ENCODE measurements at places on chromosomes 16 and 17.
A peak's percentile ranks its signal among the peaks of the same experiment; 100 is the strongest.

DNA sequence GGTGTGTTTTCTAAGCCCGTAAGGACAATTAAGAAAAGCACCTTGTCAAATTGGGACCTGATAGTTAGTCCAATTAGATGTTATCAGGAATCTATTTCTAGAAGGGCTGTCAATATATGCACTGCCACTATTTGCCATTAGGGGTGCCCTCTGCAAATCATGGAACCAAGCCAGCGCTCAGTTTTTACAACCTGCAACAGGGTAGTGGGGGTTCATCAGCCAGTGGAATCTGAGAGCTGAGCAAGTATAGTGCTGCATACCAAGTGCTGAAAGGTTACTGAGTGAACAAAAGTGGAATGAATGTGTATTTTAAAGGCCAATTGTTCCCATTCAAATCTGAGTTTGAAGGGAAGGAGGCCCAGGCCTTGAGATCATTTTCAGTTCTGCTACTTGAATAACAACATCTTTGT is 10.4 kb downstream of the PRR11 start:
- DNase-seq, result peak; percentile 27

DNA sequence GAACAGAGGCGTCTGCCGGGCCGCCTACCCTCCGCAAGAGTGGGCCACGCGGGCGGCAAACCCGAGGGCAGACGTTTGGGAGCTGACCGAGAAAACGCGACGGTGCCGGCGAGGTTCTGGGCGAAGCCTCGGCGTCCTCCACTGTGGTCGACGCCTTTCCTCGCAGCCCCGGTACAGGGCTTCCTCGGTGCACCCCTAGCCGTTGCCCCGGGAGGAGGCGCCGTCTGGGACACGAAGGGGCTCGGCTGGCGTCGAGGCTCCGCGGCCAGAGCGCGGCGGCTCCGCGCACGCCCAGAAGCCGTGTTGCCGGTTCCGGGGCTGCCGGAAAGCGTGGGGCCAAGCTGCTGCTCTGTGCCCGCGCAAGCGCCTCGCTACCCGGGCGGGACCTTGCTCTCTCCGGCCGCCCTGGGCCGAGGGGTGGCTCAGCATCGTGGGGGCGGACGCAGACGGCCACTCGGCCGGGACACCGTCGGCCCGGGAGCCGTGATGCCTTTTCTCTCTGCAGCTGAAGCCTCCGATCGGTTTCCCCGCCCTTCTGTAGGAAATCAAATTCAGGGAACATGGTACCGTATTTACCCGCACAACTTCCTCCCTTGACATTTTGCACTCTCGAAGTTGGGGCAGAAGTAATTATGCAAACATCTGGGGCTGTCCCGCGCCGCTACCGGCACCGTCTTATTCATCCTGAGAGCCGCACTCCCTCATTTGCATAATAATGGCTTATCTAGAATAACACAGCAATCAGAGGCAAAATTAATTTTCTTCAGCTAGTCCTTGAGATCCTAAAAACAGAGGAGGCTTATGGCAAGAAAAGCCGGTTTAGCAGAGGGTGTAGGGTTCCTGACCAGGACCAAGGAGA is 7.3 kb upstream of the CBX8 start:
- DNase-seq, result peak; percentile 52

DNA sequence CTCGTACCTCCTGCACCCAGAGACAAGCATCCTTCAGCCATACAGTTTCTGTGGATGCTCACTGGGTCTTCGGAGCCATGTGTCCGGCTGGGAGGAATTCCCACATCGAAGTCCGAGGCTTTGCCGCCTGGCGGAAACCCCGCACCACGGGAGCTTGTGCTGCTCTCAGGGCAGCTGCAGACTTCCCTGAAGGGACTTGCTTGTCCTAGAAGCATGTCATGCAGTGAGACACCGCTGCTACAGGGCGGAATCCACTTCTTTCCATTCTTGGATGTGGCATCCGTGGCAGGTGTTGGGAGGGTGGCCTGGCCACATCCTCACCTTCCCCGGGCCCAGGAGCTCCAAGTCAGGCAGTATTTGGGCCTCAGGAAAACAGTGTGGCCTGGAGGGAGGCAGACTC is 122.5 kb downstream of the CMIP start:
- no peak for DNase-seq

DNA sequence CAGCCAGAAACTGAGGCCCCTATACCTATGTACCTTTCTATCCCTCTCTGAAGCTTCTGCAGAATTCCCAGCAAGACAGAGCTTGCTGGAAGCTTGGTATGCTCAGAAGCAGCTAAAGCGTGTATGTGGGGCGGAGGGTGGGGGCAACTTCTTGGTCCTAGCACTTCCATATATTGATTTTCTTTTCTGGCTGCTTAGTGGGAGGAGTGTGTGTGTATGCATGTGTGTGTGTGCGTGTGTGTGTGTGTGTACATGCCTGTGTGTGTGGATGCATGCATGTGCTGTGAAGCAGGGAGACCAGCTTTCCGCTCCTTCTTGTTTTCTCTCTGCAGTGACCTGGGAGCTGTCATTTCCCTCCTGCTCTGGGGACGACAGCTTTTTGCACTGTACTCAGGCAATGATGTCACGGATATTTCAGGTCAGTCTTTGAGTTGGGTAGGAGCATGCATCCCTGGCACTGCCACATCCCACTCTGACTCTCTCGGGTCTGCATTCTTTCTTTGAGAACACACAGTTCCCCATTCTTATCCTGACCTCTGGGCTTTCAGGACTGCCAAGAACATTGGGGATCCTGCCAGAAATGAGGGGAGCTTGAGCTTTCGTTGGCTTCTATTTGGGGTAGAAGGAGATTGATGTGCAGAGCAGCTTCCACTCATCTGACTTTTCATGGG is 10.7 kb downstream of the HPR start:
- DNase-seq, result no peak

DNA sequence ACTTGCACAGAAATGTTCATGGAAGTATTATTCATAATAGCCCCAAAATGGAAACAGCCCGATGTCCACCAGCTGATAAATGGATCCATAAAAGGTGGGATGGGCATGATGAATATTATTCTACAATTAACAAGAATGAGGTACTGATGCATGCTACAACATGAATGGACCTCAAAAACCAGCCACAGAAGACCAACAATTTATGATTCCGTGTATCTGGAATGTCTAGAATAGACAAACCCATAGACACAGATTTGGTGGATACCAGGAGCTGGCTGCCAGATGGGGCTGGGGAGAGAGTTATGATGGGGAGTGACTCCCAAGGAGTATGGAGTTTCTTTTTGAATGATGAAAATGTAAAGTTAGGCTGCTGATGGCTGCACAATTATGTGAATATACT is 10.8 kb upstream of the NAGLU start:
- no peak for DNase-seq

GRCh38 chr17:13003454-13003851 is 14.4 kb downstream of the ELAC2 start:
- no peak for DNase-seq

DNA sequence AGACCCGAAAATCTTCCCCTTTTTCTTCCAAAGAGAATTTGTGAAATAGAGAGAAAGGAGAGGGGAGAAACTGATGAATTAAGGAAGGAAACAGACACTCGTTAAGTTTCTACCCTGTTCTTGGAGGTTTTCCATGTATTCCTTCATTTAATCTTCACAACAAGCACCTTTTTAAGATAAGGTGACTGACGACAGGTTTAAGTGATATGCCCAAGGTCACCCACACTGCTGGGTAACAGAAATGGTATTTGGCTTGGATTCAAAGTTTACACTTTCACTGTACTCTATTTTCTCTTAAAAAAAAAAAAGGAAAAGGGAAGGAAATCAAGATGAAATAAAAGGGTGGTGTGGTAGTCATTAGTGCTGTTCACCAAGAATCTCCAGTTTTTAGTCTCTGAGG is 33.5 kb upstream of the TOX3 start:
- no peak for DNase-seq

DNA sequence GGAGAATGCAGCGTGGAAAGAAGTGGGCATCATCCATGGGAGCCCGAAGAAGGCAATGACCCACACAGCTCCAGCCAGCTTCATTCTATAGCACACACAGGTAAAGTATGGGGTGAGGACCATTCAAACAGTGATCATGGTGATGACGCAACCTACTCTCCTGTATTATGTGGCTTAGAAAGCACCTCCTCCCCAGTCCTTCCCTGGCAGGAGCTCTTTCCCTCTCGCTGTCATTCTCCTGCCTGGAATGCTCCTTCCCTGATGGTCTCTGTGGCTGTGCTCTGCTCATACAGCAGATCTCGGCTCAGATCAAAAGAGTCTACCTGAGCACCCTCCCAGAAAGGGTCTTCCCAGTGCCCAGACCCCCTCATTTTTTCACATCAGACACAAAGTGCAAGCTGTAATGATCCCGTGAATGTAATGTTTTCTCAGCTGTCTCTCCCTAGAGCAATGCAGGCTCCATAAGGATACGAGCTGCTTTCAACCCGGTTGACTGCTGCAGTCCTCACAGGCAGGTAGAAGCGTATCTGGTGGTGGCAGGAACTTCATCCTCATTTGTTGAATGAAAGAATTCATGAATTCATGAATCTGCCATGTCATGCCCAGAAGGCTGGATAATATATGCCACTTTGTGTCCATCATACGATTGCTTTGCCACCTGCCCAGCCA is 248.8 kb downstream of the HS3ST3A1 start:
- DNase-seq, result no peak

DNA sequence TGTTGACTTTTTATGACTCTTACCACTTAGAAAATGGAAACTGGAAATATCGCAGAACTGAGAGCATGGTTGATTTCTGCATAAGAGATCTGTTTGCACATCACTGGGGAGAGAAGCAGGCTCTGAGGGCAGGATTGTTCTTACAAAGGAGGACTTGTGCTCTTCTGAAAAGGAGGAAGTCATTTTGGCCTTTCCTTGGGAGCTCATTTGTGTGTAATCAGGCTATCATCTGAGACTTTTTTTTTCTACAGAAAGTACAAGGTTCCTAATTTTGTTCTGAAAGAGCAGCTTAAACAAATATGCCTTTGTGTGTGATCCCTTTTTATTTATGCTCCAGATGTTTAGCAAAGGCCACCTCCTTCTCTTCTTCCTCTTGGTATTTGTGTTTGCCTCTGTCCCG is 145.7 kb upstream of the CACNG5 start:
- no peak for DNase-seq

DNA sequence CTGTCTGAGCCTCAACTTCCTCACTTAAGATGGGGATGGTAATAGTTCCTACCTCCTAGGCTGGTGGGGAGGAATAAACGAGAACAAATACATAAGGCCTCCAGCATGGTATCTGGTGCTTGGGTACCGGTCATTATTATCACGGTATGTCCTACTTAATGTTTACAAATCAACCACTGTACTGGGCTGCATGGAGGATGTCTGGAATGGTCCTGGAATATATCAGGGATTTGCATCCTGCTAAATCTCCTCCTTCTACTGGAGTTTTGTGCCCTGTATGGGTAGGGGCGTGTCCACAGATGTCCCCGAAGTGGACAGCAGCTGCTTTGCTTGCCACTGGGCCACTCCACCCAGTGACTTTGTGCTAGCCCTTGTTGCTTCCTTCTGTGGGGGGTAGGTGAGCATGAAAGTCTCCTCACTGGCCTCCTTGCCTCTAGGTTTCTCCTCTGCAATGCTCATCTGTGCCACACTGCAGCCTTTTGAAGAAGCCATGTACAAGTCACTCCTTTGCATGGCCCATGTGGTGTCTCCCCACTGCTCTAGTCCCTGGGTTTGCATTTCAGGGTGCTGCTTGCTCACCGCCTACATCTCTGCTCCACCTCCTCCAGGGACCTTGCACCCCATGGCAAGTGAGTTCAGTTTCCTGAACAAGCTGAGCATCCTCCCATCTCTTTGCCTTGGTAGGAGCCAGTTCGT is 2.2 kb upstream of the CMIP start:
- DNase-seq, result peak; percentile 33

DNA sequence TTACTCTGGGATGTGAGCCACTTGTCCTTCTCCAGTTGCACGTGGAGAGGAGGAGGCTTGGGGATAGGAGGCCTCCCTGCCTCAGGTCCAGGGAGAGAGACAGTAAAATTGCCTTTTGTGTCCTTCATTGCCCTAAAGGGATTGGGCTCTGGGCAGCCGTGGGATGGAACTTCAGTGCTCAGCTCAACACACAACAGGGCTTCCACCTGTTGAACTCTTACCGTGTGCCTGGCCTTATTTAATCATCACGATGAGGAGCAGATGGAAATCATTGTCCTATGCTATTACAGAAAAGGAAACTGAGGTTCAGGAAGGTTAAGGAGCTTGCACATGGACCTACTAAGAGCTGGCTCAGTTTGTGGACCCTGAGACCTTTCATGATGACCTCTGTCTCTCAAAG is 92.4 kb upstream of the CDC42EP4 start:
- no peak for DNase-seq

- DNase-seq, result peak; percentile 27
Measured at GRCh38 chr17:46771561-46772474, 46.7 kb downstream of the WNT3 start.

DNA sequence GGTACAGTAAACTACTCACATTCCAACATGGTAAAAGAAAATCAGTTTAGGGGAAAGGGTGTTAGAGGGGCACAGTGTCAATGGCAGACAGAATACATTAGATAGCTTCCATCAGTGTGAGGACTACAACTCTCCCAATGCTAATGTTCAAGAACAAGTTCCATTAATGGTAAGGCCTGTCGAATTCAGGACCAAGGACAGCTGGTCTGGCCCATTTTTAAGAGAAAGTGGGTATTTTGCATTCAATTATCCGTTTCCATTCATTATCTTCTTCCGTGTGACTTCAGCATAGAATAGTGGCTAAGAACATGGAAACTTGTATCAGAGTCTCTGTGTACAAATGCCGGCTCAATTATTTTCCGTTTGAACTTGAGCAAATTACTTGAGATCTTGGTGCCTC is 98.4 kb downstream of the XYLT1 start:
- no peak for DNase-seq

DNA sequence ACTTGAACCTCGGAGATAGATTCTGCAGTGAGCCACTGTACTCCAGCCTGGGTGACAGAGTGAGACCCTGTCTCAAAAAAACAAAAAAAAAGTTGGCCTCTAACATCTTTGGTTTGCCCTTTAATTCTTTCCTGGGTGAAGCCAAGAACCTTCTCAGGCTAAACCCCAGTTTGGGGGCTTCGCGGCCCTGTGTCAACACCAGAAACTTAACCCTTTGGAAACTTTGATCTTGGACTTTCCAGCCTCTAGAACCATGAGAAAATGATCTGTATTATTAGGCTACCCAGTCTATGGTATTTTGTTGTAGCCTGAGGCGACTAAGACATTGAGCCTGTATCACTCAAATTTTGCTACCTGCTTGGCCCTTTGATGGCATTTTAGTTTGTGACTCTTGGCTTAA is 86.2 kb downstream of the CDC27 start:
- no peak for DNase-seq

- no peak for DNase-seq
Measured at GRCh38 chr17:35554668-35555067, 6.0 kb downstream of the SLFN14 start.

- no peak for DNase-seq
Measured at GRCh38 chr16:87653234-87653633, 50.9 kb downstream of the JPH3 start.

- DNase-seq, result no peak
Measured at GRCh38 chr17:29653995-29654714, 31.4 kb upstream of the CORO6 start.

GRCh38 chr16:8972843-8973586 is 9.3 kb upstream of the USP7 start:
- DNase-seq, result no peak

- DNase-seq, result no peak
Measured at GRCh38 chr17:4086041-4086483, 56.8 kb downstream of the ZZEF1 start.

GRCh38 chr17:7355053-7355452 is at the start of gene TMEM95:
Gene TMEM95, plus strand, starts transcription at chr17:7355156. Its CDS starts 49 bp downstream, at chr17:7355205.
- DNase-seq, result no peak

GRCh38 chr17:49431743-49432142 is 17.1 kb upstream of the PHB1 start:
- no peak for DNase-seq

Measured in activated T-cell treated with anti-CD3 and anti-CD28 coated beads, Interleukin-2, amount 50 U/mL, for 1 hour (primary cell).